ENCODE measurements at places on chromosomes 6 and 20.

GRCh38 chr20:41004531-41005360, 23.9 kb upstream of the TOP1 start:
- no peak for DNase-seq

DNA sequence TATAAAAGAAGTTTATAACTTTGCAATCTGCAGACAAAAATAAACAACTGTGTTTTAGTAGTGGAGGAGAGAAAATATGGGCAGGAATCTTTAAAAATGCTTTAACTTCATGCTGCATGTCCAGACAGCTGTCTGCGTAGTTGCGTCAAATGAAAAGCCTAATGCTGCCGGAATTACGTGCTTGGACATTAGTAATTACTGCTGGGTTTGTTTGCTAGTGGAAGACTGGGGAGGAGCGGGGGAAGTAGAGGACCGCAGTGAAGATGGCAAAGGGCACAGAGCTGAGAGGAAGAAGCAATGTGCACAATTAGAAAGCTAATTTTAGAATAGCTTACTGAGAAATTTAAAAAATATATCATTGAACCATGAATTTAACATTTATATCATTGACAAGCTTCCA, 2.4 kb downstream of the SNAP25 start:
- DNase-seq: no peak

- no peak for DNase-seq
Measured at GRCh38 chr6:158654960-158655489, 5.2 kb downstream of the SYTL3 start.

DNA sequence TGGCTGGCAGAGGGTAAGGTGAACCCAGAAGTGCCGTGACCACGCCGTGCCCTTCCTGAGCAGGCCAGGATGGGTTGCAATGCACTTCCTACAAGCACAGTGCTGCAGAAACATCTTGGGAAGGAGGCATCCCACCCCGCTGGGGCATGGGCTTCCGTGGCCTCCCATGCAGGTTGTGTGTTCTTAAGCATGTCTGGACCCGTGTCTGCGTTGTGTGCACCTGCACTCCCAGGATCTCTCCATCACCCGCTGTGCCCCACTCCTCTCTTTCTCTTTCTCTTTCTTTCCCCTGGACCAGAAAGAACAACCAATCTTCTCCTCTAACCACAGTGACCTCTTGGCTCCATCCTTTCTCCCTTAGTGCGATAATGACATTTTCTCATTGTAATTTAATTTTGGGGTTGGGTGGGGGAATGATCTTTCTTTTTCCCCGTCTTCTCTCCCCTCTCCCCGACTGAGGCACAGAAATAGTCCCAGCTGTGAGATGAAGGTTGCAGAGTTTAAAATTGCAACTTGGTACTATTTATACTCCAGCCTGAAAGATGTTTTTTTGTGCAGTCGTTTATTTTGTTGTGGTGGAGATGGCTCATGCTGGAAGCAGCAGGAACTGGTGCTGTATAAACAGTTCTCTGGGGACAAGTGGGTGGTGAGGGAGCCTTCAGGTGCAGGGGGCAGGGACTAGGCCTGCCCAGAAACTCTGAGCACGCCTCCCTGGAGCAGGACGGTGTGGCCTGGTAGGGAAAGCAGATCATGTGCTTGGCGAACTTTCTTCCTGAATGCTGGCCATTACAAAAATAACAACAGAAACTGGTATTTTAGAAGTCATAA, 20.5 kb downstream of the BCAS4 start:
- no peak for DNase-seq

GRCh38 chr6:117493470-117493869, 11.0 kb downstream of the DCBLD1 start:
- DNase-seq: no peak

DNA sequence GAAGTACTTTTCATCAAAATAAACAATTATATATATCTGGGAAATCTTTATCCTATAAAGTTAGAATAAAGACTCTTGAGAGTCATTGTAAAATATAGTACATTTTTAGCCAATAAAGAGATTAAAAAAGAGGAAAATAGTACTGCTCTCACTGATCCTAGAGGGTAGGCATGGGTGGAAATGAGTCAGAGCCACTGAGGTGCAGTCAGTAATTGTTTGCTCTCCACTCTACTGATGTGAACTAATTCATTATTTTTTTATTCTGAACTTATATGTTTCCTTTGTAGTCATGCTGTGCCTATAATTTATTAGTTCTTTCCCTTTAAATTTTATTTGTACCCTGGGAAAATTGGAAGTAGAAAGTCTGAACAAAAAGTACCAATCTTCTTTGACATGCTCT, 1359.4 kb upstream of the GJE1 start:
- no peak for DNase-seq

DNA sequence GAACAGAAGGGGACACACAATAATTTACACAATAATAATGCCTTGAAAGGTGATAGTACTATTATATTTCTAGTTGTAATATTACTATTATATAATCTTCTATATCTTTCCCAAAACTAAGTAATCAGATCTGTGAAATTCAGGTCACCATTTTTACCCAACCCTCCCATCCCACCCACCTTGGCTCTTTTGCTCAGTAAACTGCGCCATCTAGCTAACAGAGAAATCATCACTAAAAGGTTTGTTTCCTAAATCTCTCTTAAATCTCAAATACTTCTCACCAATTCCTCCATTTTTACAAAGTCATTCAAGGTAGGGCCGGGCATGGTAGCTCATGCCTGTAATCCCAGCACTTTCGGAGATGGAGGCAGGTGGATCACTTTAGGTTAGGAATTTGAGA, 83.4 kb downstream of the CDK19 start:
- DNase-seq: no peak

DNA sequence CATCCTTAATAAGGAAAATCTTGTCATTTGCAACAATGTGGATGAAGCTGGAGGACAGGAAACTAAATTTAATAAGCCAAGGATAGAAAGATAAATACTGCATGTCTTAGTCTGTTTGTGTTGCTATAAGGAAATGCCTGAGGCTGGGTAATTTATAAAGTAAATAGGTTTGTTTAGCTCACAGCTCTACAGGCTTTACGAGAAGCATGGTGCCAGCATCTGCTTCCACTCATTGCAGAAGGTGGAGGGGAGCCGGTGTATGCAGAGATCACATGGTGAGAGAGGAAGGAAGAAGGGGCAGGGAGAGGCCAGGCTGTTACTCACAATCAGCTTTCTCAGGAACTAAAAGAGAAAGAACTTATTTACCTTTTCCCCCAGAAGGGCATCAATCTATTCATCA, 118.9 kb upstream of the SMLR1 start:
- DNase-seq: no peak

DNA sequence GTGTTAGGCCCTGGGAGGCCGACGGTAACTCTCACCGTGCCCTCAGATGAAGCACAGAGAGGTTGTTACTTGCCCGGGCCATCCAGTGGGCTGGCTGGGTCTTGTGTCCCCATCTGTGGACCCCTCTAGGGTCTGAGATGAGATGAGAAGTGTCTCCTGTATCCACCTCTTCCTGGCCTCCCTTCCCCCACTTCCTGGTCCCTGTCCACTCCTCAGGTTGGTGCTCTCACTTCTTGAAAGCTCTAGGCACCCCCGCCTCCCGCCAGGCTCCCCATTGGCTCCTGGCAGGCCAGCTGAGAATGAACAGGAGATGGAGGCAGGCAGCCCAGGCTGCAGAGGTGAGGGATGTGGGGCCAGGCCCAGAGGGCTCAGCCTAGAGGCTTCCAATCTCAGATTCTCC, 1.5 kb downstream of the MMP24OS start:
- no peak for DNase-seq

DNA sequence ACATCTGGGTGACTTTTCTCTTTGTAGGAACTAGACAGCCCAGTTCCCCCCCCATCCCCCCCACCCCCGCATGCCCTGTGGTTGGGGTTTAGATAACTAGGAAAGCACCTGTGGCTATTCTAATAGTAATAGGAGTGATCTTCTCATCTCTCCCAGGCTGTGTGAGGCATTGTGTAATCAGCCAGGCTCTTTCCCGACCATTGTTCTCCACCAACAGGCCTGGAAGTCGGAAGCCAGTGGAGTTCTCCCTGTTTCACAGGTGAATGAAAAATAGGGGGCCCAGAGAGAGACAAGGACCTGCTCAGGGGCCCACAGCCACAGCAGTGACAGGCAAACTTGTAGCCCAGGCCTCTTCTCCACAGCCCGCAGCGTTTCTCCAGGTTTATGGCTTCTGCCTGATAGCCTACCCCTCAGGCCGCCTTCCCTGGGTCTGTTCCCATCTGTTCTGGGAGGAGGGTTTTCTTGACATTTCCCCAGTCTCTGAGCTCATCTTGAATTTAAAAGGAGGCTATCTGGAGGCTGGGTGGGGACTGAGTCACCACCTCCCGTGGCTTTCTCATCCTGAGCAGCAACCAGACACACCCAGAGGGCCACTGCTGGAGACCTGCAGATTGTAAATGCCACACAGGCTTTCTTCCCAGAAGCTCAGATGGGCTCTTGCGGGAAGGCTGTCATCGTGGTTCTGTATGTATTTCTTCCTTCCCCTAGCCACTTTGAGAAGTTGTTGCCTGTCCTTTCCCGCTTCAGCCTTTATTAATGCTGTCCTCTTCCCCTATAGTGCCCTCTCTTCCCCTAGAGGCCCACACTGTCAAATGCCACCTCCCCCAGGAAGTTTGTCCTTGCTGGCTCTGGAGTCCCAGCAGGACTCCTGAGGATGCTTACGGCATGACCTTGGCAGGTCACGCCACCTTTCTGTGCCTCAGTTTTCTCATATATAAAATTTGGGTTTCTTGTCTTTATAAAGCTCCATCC, 75.9 kb upstream of the MYL9 start:
- no peak for DNase-seq

DNA sequence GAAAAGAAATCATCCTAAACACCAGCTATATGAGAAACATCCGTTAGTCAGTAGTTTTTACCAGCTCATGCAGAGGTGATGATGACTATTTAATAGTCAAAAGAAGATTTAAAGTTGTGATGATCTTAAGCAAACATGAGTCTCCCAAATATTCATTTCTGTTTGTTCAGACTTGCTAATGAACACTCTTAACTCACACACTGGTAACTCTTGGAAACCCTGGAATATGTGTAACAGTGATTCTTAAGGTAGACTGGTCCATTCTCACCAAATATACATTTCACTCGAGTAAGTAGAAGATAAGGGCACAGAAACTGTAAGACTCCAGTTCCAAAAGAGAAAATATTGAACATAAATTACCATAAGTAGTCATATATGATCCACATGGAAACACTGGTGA, 29.1 kb downstream of the RSPO3 start:
- no peak for DNase-seq

DNA sequence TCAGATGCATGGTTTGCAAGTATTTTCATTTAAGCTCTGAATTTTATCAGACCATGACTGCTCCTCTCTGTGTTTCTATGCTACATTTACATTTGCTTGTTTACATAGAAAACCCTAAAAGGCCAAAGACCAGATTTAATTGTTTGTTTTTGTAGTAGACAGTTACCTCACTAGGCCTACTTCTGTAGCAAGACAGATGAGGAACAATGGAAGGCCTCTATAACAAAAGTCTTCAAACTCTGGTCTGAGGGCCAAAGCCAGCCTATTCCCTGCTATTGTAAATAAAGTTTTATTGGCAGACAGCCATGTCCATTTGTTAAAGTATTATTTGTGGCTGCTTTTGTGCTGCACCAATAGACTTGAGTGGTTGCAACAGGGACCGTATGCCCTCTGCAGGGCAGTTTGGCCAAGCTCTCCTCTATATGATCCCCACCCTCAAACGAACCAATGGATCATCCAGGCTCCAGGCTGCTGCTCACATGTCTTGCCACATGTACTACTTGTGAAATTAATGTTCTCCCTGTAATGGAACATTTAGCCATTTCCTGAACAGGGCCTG, 182.0 kb downstream of the DOK5 start:
- no peak for DNase-seq

GRCh38 chr20:5848711-5849505, 98.7 kb downstream of the SHLD1 start:
- no peak for DNase-seq

GRCh38 chr6:166167801-166168615, at the start of gene TBXT:
TSS of gene TBXT (minus strand) at chr6:166167851. CDS start at chr6:166167591, 260 bp downstream.
- no peak for DNase-seq

- DNase-seq: no peak
Measured at GRCh38 chr6:92589996-92590395, 829.4 kb downstream of the EPHA7 start.

DNA sequence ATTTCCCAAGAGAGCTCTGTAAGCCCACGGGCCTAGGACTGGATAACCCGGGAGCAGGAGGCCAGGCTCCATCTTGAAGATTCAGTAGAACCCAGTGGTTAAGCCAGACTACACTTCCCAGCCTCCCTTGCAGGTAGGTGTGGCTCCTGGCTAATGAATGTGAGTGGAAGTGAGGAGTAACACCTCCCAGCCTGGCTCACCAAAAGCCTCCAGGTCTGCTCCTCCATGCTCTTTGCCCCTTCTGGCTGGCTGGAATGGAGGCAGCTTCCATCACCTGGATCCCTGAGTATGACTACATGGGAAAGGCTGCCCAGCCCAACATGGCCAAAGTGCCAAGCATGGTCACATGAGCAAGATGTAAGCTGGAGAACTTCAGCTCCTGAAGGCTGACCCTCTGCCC, 9.7 kb downstream of the LRRN4 start:
- DNase-seq: no peak

DNA sequence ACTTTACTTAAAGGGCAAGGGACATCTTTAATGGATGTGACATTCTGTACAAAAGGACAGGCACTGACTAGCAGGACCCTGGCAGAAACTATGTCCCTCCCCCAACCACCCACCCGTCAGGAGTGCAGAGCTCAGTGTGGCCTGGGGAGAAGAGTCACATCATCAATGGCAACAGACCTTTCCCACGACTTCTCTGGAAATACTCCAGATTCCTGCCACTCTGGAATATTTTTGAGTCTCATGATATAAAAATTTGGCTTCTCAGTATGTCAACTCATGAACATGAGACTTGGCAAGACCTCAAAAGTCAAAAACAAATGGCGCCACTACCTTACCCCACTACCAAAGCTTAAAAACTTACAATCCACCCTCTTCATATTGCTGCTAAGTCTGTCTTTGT, 118.3 kb downstream of the SLC23A2 start:
- DNase-seq: no peak

GRCh38 chr20:19838468-19838867, 80.4 kb downstream of the RIN2 start:
- no peak for DNase-seq

All from hypothalamus (tissue), 51 donors.